ENCODE measurements at places on chromosomes 6 and 20.
A peak's percentile ranks its signal among the peaks of the same experiment; 100 is the strongest.

DNA sequence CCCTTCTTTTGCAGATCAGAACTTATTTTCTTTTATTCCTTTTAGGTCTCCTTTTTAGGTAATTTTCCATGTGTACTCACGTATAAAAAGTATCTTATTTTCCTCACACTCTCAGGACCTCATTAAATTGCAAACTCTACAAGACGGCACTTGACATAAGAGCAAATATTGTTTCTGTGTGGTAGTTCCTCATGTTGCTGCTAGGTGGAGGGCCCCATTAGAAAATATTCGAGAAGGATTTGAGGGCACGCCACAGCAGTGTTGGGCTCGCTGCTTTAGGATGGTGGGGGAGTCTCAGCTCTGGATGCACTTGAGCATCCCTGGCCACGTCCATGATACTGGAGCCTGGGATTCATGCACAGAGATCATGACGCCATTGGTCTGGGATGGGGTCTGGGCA lies 64.9 kb upstream of the ZFP64 start:
- no peak for DNase-seq

- DNase-seq: no peak
Observed at GRCh38 chr6:157645201-157645795, 177.7 kb upstream of the SNX9 start.

DNA sequence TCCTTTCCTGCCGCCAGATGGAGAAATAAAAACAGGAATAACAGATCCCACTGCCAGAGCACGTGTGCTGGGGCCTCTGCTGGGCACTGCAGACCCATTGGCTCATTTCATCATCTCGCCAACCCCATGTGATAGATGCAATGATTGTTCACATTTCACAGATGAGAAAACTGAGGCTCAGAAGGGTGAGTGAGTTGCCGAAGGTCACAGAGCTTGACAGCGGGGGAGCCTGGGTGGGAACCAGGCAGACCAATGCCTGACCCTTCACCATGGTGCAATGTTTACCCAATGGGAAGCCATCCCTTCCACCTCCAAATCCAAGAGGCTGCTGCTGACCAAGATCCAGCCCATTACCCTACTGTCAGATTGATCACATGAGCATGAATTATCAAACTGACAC lies 105.1 kb downstream of the JPH2 start:
- no peak for DNase-seq

GRCh38 chr6:15989397-15989796 lies 139.5 kb upstream of the MYLIP start:
- DNase-seq: no peak

DNA sequence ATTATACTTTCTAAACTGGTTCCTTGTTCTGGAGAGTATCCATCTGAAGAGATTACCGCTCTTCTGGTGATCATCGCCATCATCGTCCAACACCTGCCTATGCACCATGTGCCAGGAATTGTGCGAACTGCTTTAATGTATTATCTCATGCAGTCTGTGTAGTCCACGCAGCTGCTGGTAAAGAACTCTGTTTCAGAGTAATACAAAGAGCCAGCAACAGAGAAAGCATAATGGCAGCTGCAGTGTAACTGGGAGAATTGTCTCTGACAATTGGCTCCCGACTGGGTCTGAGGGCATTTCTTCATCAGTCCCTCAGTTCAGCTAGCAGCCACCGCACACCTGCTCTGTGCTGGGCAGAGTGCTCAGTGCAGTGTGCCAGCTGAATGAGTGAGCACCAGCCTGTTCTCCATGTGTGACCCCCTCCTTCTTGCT lies 383.4 kb downstream of the GRIK2 start:
- no peak for DNase-seq

DNA sequence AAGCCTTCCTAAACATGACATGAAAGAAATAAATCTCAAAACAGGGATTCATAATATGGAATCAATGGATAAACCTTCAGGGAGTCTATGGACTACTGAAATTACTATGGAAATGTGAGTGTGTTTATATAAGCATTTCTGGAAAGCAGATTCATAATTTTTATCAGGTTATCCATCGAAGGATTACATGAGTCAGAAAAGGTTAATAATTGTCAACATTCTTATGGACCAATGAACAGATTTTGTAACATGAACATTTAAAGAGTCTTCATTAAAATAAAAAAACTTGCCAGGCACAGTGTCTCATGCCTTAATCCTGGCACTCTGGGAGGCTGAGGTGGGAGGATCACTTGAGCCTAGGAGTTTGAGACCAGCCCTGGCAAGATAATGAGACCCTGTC lies 84.8 kb downstream of the AHI1 start:
- no peak for DNase-seq

DNA sequence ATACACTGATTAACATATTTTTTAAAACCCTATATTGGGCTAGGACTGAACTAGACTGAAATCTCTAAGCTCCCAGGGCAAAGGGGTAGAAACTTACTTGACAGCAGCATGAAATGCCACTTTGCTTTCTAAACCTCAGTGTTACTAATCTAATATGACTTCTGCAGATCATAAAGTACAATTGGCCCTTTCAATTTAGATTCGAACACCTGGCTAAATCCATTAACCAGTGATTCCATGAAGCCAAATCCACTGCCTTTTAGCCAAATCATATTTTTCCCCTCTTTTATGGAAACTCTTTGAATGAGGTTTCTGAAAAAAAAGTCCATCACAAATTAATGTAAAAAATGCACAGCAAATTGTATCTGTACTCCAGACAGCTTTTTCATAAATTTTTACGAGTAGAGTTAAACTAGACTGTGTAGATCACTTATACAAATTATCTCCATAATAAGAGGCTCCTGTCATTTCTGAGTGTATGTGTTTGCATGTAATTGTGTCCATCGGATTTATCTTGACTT lies 25.7 kb downstream of the EPHA7 start:
- no peak for DNase-seq

DNA sequence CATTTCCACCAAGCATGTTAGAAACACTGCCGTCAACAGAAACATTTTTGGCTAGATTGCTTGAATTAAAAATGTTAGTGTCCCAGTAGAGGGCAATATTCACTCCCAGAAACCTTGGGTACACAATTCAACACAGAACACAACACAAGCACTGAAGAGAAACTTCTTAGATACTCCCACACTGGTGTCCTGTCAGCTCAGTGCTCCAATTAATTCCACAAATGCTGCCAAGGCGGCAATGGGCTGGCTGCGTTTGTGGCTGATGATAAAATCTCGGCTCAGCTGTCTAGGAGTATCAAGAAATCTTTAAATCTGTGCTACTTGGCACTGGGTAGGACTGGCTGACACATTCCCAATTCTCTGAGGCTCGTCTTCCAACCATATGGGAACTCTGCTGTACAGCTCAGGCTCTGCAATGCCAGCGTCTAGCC lies 39.3 kb downstream of the BEND3 start:
- DNase-seq: no peak

GRCh38 chr20:46903256-46903655 lies 8.6 kb downstream of the EYA2 start:
- no peak for DNase-seq

- DNase-seq: no peak
Observed at GRCh38 chr6:70371454-70372105, 41.7 kb upstream of the FAM135A start.

DNA sequence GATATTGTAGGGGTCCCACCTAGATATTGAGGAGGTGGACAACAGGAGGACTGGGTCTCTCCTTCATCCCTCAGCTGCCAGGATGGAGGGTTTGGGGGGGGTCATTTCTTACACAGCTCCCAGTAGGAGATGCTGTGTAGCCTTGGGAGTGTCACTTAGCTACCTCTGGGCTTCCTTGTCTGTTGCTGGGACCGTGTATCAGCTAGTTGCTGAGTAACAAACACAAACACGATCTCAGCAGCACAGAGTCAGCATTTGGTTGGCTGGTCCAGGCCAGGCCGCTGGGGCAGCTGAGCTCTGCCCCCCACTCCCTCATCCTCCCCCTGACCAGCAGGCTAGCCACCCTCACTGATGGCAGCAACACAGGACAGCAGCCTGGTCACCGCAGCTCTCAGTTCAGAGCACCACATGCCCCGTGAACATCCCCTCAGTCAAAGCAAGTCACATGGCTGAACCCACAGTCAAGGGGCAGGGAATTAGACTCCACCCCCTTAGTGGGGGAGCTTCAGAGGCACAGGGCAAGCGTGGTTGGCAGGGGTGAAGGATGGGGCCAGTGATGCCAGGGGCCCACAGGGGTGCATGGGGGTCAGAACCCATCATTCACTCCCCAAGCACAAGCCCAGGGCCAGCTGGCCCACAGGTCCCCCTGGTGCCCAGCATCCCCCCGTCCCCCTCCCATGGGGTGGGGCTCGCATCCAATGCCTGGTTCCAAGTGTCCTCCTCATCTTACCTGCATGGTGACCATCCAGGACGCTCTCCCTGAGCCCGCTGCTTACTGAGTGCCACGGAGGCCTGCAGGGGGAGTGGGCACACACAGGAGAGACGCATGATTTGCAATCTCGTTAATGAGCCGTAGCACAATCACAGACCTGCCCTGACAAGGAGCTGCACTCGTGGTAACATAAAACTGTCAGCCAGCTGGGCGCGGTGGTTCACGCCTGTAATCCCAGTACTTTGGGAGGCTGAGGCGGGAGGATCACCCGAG lies 112.4 kb downstream of the TAF4 start:
- no peak for DNase-seq

GRCh38 chr6:72642435-72642834 lies 20.6 kb downstream of the KCNQ5 start:
- DNase-seq: no peak

- no peak for DNase-seq
Observed at GRCh38 chr6:17902974-17903373, 84.5 kb downstream of the KIF13A start.

DNA sequence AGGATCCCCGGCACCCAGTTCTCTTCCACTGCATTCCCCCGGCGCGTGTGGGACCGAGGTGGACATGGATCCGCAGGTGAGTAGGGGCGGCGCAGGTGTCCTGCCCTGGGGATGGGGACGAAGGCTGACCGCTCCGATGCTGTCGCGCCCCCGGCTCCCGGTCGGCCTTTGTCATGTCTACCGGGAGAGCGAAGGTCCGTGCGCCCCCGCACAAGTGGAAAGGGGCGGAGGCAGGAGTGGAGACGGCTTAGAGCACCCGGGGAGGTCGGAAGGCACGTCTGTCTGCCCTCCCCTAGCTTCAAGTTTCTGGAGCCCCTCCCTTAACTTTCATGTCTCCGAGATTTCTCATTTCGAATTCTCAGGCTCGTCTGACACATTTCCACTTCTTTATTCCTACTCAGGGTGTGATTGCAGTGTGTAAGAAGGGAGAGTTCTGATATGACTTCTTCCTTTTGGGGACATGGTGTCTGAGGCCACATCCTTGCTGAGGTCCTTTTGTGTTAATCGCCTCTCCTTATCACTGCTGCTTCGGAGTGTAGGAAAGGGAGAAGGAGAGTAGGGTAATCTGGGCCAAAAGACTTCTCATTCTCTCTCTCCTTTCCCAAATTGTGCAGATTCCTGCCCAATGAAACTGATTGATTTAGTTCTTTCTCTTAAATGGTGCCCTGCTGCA lies 435 bp downstream of the KIFC1 start:
- no peak for DNase-seq

GRCh38 chr6:123908797-123909196 lies 105.1 kb downstream of the NKAIN2 start:
- no peak for DNase-seq

- DNase-seq: no peak
Observed at GRCh38 chr20:16244892-16245291, 328.4 kb downstream of the KIF16B start.

- no peak for DNase-seq
Observed at GRCh38 chr20:24676978-24677370, 207.5 kb downstream of the SYNDIG1 start.

GRCh38 chr6:36120979-36121786 lies 9.1 kb upstream of the MAPK13 start:
- DNase-seq: peak; percentile 75
